ENCODE measurements at places on chromosomes 5 and 9. TPM values are rescaled to one million over a fixed set of nuclear protein-coding genes. Genes with fewer than 3 reads are reported as not detected.

GRCh38 chr5:75727931-75728330, 10.7 kb upstream of the POC5 start:
- no peak for DNase-seq

- DNase-seq = no peak
Measured at GRCh38 chr9:114121227-114122135, 22.4 kb upstream of the KIF12 start.

DNA sequence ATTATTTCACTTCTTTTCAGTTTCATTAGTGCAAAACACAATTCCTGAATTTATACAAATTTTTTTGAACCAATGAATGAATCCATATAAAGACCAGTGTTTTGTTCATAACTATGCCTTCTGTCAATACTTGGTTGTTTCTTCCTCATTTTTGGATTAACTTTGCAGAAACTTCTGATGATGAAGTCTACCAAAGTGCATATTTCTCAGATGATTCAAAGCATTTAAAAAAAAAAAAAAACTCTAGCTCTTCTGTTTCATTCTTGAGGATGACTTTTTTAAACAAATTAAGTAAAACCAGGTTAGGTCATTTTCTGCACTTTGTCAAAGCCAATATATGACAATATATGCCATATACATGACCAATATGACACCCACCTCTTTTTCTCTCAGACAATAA, 92.6 kb downstream of the CHSY3 start:
- DNase-seq = no peak

- no peak for DNase-seq
Measured at GRCh38 chr5:14061106-14061505, 82.0 kb upstream of the TRIO start.

DNA sequence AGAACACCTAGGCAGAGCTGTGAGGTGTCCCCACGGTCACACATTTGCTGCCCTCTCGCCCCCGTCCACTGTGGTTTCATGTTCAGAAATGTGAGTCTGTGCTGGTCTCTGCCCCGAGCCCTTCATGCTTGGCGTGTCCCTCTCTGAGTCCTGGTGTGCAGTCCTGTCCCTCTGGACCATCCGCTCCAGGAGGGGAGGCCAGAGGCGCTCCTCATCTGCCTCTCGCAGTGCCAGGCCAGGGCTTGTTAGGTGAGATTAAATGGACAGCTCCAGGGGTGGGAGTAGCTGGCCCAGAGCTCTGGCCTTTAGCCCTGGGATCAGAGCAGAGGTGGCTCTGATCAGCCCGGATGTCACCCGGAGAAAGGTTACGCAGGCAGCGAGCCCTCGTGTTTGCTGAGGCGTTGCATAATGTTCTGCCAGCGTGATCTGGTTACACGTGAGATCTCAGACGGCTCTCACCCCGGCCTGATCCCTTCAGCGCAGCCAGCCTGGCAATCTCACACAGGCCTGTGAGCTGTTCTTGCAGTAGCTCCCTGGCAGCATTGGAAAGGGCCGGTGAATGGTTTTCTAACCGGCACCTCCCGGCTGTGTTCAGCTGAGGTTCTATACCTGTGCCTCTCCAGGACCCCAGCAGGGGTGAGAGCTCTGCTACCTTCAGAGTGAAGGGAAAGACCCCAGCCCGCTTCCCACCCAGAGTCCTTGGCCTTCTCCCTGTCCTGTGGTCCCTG, 24.5 kb downstream of the PTGES2 start:
- DNase-seq = no peak

DNA sequence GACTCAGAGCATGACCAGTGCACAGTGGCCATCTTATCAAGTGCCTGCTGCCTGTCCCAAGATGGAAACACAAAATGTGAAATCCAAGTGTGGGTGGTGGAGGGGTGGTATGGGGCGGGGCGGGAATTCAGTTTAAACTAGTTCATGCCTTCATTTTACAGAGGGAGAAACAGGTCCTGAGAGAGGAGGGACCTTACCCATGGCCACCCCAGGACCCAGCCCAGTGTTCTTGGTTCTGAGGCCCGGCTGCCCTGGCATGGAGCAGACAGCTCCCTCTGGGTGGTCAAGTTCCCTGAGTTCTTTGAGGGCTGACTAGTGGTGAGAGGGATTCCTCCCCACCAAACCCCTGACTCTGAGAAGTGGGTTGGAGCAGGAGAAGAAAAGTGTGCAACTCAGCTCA, 20.8 kb downstream of the KCNIP1 start:
- DNase-seq = no peak

DNA sequence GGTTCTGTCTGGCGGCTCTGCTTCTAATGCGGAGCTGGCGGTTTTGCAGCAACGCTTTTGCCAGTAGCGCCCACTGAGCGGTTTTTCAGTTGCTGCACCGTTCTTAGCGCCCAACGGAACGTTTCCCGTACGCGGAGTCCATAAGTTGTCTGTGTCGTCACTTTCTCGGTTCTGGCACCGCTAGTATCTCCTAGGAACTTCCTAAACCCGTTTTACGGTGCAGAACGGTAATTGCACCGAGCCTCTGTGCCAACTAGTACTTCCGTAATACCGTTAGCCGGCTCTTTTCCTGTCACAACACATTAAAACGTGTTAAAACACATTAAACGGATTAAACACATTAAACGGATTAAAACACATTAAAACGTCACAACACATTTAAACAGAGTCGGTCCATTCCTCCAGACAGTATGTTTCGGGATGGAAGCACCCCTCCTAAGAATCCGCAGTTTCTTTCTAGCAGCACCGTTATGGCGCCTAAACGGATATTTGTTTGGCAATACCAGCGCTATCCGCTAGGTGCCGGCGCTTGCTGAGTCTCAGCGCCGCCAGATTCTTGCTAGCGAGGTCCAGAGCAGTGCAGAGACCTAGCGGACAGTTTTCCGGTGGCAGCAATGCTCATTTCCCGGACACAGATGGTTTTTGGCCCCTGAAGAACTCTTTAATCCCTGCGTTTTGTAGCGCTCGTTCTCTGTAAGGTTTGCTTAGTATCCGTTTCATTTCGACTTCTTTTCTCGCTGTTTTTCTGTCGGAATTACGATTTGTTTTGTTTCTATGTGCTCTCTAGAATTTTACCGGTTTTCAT, 45.4 kb downstream of the ANXA2R start:
- DNase-seq = peak; percentile 96

- DNase-seq = no peak
Measured at GRCh38 chr5:114953565-114953964, 216.1 kb downstream of the TRIM36 start.

GRCh38 chr9:114902786-114903524, 27.4 kb downstream of the TNFSF8 start:
- no peak for DNase-seq

- DNase-seq = no peak
Measured at GRCh38 chr5:175823731-175824525, 47.5 kb upstream of the CPLX2 start.

DNA sequence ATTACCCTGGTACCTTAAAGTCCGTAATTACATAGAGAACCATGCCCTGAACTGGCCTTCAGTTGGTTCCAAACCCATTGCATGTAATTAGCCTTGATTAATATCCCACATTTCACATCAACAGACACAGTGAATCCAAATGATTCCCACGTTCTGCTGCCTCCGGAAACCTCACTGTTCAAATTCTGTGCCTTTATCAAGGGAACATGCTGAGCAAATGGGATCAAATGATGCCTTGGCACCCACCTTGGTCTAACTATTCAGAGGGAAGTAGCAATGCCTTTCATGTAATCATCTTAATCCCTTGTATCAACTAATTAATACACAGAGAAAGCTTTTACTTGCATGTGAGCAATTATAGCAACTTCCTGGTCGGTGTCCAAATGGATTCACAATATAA, 100.6 kb downstream of the EFNA5 start:
- DNase-seq = no peak

- DNase-seq = no peak
Measured at GRCh38 chr5:12522116-12522515, 617.9 kb upstream of the CTNND2 start.

GRCh38 chr9:114059047-114059803, 18.9 kb downstream of the AMBP start:
- peak; percentile 9 for DNase-seq

DNA sequence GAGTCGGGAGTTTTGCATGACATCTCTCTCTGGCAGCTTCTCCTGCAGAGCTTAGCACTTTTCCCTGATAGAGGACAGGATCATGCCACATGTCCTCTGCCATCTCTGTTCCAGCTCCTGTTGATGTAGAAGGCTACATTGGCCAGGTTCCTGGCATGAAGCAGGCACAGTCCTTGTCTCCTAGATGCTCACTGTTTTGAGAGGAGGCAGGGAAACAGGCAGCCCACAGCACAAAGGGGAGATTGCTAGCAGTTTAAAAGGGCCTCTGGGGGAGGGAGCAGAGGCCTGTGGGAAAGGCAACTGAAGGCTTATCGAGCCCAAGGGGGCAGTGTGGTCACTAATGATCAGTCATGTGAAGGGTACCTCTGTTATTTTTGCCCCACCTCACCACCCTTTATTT, 10.7 kb downstream of the ARHGAP26 start:
- no peak for DNase-seq

GRCh38 chr5:61115968-61116367, 46.3 kb downstream of the SMIM15 start:
- DNase-seq = no peak

GRCh38 chr5:37086466-37087173, 162.6 kb downstream of the CPLANE1 start:
- DNase-seq = peak; percentile 62

DNA sequence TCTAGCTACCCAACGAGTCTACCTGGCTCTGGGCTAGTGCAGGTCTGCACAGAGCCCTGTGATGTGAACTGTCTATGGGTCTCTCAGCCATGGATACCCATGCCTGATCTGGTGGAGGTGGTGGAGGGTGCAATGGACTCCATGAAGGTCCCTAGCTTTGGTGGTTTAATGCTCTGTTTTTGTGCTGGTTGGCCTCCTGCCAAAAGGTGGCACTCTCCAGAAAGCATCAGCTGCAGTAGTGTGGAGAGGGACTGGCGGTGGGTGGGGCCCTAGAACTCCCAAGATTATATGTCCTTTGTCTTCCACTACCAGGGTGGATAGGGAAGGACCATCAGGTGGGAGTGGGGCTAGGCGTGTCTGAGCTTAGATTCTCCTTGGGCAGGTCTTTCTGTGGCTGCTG, 290.1 kb downstream of the AGTPBP1 start:
- DNase-seq = no peak

DNA sequence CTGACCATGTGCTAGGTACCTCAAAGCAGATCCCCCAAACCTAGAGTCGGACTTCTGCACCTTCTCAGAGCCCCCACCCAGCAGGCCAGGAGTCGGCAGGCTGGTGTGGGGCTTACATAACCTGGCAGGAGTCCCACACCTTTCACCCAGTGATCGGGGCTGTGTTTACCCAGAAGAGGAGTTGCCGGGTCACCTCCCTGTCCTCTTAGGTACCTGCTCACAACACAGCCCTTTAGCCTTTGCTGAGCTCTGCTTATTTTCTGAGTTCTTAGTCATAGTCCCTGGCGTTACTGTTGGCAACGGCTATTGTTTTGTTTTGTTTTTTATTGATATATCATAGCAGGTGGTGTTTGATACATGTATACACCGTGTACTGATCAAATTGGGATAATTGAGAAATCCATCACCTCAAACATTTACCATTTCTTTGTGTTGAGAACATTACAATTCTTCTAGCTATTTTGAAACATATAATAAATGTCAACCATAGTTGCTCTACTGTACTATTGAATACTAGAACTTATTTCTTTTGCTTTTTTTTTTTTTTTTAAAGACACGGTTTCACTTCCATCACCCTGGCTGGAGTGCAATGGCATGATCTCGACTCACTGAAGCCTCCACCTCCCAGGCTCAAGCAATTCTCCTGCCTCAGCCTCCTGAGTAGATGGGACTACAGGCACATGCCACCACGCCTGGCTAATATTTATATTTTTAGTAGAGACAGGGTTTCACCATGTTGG, 10.4 kb upstream of the EEIG1 start:
- peak; percentile 91 for DNase-seq

DNA sequence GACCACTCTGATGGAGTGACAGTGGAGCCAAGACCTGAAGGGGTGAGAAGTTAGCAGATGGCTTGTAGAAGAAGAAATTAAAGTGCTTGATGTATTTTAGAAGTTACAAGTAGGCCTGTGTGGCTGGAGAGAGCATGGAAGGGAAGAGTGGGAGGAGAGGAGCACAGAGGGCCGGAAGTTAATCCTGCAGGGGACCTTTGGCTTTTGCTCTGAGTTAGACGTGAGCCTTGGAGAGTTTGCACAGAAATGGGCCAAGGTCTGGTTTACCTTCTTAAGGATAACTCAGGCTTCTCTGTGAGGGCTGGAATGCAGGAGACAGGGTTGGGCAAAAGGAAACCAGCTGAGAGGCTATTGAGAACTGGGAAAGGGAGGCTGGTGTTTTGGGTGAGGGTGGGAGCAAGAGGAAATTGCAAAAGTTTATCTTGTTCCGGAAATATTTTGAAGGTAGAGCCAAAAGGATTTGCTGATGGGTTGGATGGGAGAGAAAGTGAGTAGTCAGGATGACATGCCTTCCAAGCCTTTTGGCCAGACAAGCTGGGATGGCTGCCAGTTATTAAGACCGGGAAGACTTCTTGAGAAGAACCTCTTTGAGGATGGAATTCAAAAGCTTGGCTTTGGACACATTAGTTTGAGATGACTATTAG, 17.5 kb upstream of the F2RL1 start:
- DNase-seq = no peak

DNA sequence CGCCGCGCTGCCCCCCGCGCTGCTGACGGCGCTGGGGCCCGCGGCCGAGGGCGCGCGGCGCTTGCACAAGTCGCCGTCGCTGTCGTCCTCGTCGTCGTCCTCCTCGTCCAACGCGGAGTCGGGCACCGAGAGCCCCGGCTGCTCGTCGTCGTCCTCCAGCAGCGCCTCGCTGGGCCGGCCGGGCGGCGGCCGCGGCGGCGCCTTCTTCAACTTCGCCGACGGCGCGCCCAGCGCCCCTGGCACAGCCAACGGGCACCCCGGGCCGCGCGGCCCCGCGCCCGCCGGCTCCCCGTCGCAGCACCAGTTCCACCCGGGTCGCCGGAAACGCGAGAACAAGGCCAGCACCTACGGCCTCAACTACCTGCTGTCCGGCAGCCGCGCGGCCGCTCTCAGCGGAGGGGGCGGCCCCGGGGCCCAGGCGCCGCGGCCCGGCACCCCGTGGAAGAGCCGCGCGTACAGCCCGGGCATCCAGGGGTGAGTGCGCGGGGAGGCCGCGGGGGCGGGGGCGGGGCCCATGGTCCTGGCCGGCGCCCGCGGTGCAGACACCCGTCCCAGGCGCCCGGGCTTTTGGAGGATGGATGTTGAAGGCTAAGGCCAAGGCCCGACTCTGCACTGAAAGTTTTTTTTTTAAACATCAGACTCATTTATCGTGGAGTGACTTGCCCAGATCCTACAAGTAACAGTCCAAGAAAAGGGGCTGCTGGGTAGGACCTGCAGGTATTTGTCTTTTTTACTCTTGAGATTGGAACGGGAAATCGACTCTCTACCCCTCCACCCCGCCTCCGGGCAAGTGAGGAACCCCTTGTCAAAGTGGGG, 1.2 kb downstream of the TENT4A start:
- peak; percentile 51 for DNase-seq

GRCh38 chr9:77433675-77434445, 214.3 kb downstream of the GNA14 start:
- peak; percentile 75 for DNase-seq

Gene TLR4
- total RNA-seq = 18.2 TPM

Gene TCF7
- total RNA-seq = 18.0 TPM

Gene TMEM174
- not detected for total RNA-seq

Gene SLC2A6
- 1.6 TPM for total RNA-seq

Gene LCN12
- total RNA-seq = not detected

Gene SHC3
- 0.88 TPM for total RNA-seq

Gene LCN15
- total RNA-seq = not detected

Gene TXNDC8
- not detected for total RNA-seq

Gene CDKN2AIPNL
- 25.9 TPM for total RNA-seq

Gene INSL4
- total RNA-seq = not detected

Gene CCL27
- not detected for total RNA-seq

Gene SPATA31E1
- not detected for total RNA-seq

Gene GCNT1
- total RNA-seq = 63.6 TPM

Gene OR1Q1
- total RNA-seq = not detected

Gene GPR150
- total RNA-seq = 4.1 TPM

Gene CARD9
- total RNA-seq = 0.28 TPM

Measured in Peyer's patch (tissue), 4 donors.